ENCODE measurements at places on chromosomes 1 and 21. TPM values are rescaled to one million over a fixed set of nuclear protein-coding genes. Genes with fewer than 3 reads are reported as not detected.
A peak's percentile ranks its signal among the peaks of the same experiment; 100 is the strongest.

DNA sequence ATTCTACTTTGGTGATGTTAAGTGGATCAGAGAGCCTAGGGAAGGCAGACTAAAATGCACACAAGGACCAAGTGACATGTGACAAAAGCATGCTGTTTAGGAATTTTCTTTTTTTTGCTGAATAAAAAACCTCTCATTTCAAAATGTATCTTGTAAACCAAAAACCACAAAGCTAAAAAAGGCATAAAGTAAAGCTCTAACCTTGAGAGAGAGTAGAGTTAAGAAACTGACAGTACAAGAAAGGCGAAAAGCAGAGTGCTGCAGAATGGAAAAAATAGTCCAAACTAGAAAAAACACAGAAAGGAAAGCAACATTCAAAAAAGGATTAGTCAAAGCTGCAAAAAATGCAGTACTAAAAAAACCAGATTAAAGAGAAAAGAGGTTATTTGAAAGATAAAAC, 76.5 kb downstream of the EPS15 start:
- H3K36me3 ChIP-seq = peaks cover 49% of the 10 kb centered on the region
- no peaks in the 10 kb centered on the region for H3K4me1 ChIP-seq
- no peak overlapping the region for H3K4me3 ChIP-seq
- H3K27ac ChIP-seq = no peak overlapping the region
- DNase-seq = no peak

DNA sequence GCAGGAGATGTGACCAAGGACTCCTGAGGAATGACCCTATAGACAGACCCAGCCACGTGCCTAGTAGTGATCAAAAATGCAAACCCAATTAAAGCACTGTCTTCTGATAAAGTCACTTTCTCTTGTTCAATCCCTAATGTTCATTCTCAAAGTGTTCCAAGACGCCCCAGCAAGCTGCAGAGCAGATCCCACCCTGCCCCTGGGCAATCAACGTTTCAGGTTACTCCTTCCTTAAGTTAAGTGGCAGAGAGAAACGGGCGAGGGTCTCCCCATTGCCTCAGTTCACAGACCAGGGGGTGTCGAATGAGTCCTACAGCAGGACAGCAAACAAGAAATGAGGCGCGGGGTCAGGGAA, 699 bp upstream of the RGS2 start:
- H3K4me1 ChIP-seq = peaks cover 23% of the 10 kb centered on the region
- H3K36me3 ChIP-seq = peaks cover 47% of the 10 kb centered on the region
- DNase-seq = no peak
- H3K27ac ChIP-seq = peak overlapping the region; percentile 90

DNA sequence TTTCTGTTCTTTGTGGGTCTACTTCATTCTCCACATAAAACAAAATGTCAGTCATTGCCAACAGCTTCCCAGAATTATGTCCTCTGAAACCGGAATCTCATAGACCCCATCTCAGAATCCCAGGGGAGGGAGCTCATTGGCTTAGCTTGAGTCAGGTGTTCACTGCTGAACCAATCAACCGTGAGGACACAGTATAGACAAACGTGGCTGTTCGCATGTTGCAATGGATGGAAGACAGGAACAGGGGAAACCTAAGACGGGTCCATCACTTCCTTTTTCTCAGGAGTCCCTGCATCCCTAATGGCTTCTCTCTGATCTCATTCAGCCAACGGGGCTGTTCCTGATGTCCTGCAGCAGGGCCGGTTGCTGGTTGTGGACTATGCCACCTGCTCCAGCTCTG, 9.1 kb downstream of the CELA2A start:
- H3K4me3 ChIP-seq = no peak overlapping the region
- H3K27ac ChIP-seq = no peak overlapping the region

DNA sequence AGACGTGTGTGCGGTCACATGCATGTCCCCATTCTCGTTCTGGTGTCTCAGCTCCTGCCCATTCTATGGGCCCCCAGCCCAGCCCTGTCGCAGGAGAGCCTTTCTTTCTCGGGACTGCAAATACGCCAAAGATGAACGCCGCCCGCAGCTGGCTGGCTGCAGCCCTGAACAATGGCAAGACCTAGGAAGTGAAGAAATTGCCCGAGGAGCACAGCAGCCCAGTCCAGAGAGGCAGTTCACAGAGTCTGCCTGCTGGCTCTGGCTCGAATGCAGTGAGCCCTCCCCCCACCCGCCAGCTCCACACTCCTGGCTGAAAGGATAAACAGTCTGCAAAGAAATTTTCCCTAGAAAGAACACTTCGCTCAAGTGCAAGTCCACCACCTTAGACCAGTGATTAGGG, 23.3 kb downstream of the PAX7 start:
- H3K4me1 ChIP-seq = no peaks in the 10 kb centered on the region
- no peak overlapping the region for H3K4me3 ChIP-seq
- H3K27me3 ChIP-seq = peaks cover 36% of the 10 kb centered on the region
- DNase-seq = no peak
- H3K27ac ChIP-seq = no peak overlapping the region

GRCh38 chr21:15221799-15222386, 157.1 kb upstream of the NRIP1 start:
- peaks cover 34% of the 10 kb centered on the region for H3K4me1 ChIP-seq
- no peak overlapping the region for H3K4me3 ChIP-seq
- DNase-seq = peak; percentile 98
- H3K36me3 ChIP-seq = peaks cover 6% of the 10 kb centered on the region

GRCh38 chr1:247332623-247333361, 1.1 kb upstream of the ZNF496 start:
- H3K4me3 ChIP-seq = peak overlapping the region; percentile 93
- H3K27me3 ChIP-seq = no peaks in the 10 kb centered on the region
- H3K27ac ChIP-seq = peak overlapping the region; percentile 84
- H3K4me1 ChIP-seq = peaks cover 45% of the 10 kb centered on the region
- DNase-seq = peak; percentile 68
- peaks cover 39% of the 10 kb centered on the region for H3K36me3 ChIP-seq

- DNase-seq = peak; percentile 16
- no peaks in the 10 kb centered on the region for H3K27me3 ChIP-seq
- no peak overlapping the region for H3K4me3 ChIP-seq
- no peak overlapping the region for H3K27ac ChIP-seq
- peaks cover 17% of the 10 kb centered on the region for H3K4me1 ChIP-seq
Observed at GRCh38 chr1:61046434-61046833, 35.9 kb upstream of the NFIA start.

- H3K4me1 ChIP-seq = no peaks in the 10 kb centered on the region
- no peak overlapping the region for H3K27ac ChIP-seq
- H3K4me3 ChIP-seq = no peak overlapping the region
- no peak for DNase-seq
- H3K27me3 ChIP-seq = no peaks in the 10 kb centered on the region
Observed at GRCh38 chr1:200934676-200935245, 40.1 kb downstream of the INAVA start.

GRCh38 chr1:37732111-37732780, 32.7 kb downstream of the EPHA10 start:
- DNase-seq = no peak
- H3K4me1 ChIP-seq = peaks cover 4% of the 10 kb centered on the region
- peaks cover 29% of the 10 kb centered on the region for H3K27me3 ChIP-seq
- H3K27ac ChIP-seq = no peak overlapping the region
- peaks cover 5% of the 10 kb centered on the region for H3K36me3 ChIP-seq
- no peak overlapping the region for H3K4me3 ChIP-seq

GRCh38 chr1:197464044-197464443, 196.0 kb downstream of the CRB1 start:
- peak; percentile 87 for DNase-seq
- H3K27ac ChIP-seq = peak overlapping the region; percentile 95
- H3K36me3 ChIP-seq = no peaks in the 10 kb centered on the region
- peaks cover 17% of the 10 kb centered on the region for H3K4me1 ChIP-seq

- no peaks in the 10 kb centered on the region for H3K27me3 ChIP-seq
- H3K36me3 ChIP-seq = no peaks in the 10 kb centered on the region
- no peak overlapping the region for H3K4me3 ChIP-seq
- DNase-seq = no peak
- H3K27ac ChIP-seq = no peak overlapping the region
- peaks cover 8% of the 10 kb centered on the region for H3K4me1 ChIP-seq
Observed at GRCh38 chr21:25036775-25037174, 570.5 kb downstream of the MRPL39 start.

GRCh38 chr1:60547821-60548220, 474.3 kb upstream of the C1orf87 start:
- no peaks in the 10 kb centered on the region for H3K4me1 ChIP-seq
- H3K4me3 ChIP-seq = no peak overlapping the region
- H3K27me3 ChIP-seq = no peaks in the 10 kb centered on the region
- no peak overlapping the region for H3K27ac ChIP-seq

- peaks cover 100% of the 10 kb centered on the region for H3K36me3 ChIP-seq
- H3K4me1 ChIP-seq = no peaks in the 10 kb centered on the region
- DNase-seq = no peak
Observed at GRCh38 chr1:19222979-19223824, 13.1 kb upstream of the UBR4 start.

DNA sequence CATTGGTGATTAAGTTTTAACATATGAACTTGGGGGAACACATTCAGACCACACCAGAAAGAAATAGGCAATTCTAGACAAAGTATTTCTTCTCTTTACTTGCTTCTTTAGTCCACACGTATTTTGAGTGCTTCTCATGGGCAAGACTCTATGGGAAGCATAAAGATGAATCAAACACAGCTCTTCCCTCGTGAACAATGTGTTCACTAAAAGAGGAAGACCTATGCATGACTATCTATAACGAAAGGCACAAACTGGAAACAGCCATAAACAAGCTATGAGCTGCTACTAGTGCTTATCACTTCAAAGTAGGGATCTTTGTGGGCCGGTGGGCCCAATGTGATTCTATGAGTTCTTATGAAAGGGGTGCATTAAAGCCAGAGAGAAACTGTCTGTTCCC, 53.0 kb upstream of the PRDX6 start:
- no peaks in the 10 kb centered on the region for H3K27me3 ChIP-seq
- peaks cover 5% of the 10 kb centered on the region for H3K36me3 ChIP-seq
- H3K4me1 ChIP-seq = peaks cover 34% of the 10 kb centered on the region
- H3K4me3 ChIP-seq = no peak overlapping the region
- DNase-seq = no peak

GRCh38 chr1:53754484-53755312, 15.7 kb upstream of the GLIS1 start:
- H3K4me1 ChIP-seq = no peaks in the 10 kb centered on the region
- H3K4me3 ChIP-seq = no peak overlapping the region
- H3K36me3 ChIP-seq = no peaks in the 10 kb centered on the region
- DNase-seq = peak; percentile 77
- H3K27ac ChIP-seq = no peak overlapping the region

- H3K36me3 ChIP-seq = no peaks in the 10 kb centered on the region
- no peaks in the 10 kb centered on the region for H3K4me1 ChIP-seq
- no peaks in the 10 kb centered on the region for H3K27me3 ChIP-seq
- DNase-seq = no peak
Observed at GRCh38 chr1:200128081-200128480, 100.6 kb downstream of the NR5A2 start.

GRCh38 chr1:90761781-90762589, 44.9 kb upstream of the BARHL2 start:
- no peaks in the 10 kb centered on the region for H3K4me1 ChIP-seq
- no peak overlapping the region for H3K4me3 ChIP-seq
- no peak for DNase-seq

- peak overlapping the region; percentile 29 for H3K27ac ChIP-seq
- DNase-seq = no peak
- H3K4me1 ChIP-seq = peaks cover 12% of the 10 kb centered on the region
- H3K27me3 ChIP-seq = no peaks in the 10 kb centered on the region
- no peak overlapping the region for H3K4me3 ChIP-seq
Observed at GRCh38 chr1:92679980-92680379, 104.9 kb downstream of the EVI5 start.

DNA sequence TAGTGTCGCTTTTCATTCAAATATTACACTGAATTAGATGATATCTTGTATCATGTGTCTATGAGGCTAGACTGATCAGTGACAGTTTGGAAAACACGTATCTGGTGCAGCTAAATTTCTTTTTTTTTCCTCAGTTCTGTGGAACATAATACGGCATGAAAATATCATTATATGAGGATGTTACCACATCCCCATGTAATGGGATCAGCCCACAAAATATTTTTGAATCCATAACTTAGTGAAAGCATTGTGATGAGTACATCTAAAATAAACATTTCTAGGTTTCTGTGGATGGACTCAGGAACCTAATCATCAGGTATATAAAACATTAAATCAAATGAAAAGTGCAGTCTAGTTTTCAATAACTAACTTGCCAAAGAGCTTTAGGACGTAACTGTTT, 356.3 kb downstream of the USP25 start:
- H3K4me3 ChIP-seq = no peak overlapping the region
- no peaks in the 10 kb centered on the region for H3K4me1 ChIP-seq
- H3K36me3 ChIP-seq = no peaks in the 10 kb centered on the region
- H3K27ac ChIP-seq = no peak overlapping the region
- H3K27me3 ChIP-seq = peaks cover 14% of the 10 kb centered on the region

PIAS3 gene
- 34.3 TPM for total RNA-seq

CCDC27 gene
- not detected for total RNA-seq

SLC1A7 gene
- not detected for total RNA-seq

DNASE2B gene
- not detected for total RNA-seq

SYT6 gene
- total RNA-seq = not detected

WLS gene
- 37.8 TPM for total RNA-seq

MYBPHL gene
- 1.1 TPM for total RNA-seq

All from MCF 10A (cell line).